Suprapubic skin (tissue), 4 donors: ENCODE measurements at places on chromosomes 1 and 21. TPM values are rescaled to one million over a fixed set of nuclear protein-coding genes. Genes with fewer than 3 reads are reported as not detected.

Gene TAS1R1
- 0.45 TPM for total RNA-seq

Gene DCST2
- 15.5 TPM for total RNA-seq

Gene HSD3B2
- not detected for total RNA-seq

Gene GPATCH4
- 20.4 TPM for total RNA-seq

Gene FCGR3A
- total RNA-seq, result 1.1 TPM

Gene TMEM269
- 0.11 TPM for total RNA-seq

Gene OR1C1
- total RNA-seq, result not detected

Gene AIRE
- total RNA-seq, result not detected

DNA sequence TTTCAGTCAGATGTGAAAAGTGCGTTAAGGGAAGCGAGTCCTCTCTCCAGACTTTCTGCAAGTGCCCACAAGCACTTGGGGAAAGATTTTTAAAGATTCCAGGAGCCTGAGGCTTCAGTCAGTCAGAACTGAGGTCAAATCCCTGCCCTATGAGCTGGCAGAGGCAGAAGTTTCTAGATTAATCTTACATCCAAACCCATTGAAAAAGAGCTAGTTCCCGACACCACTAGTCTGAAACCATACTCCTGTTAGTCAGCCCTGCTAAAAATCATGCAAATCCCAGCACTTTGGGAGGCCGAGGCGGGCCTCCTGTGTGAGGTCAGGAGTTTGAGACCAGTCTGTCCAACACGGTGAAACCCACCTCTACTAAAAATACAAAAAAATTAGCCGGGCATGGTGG lies 21.0 kb downstream of the RSPH1 start:
- H3K27ac ChIP-seq, result no peak overlapping the region
- H3K4me1 ChIP-seq, result peaks cover 16% of the 10 kb centered on the region
- no peak for DNase-seq
- H3K27me3 ChIP-seq, result no peaks in the 10 kb centered on the region
- H3K36me3 ChIP-seq, result no peaks in the 10 kb centered on the region

- no peaks in the 10 kb centered on the region for H3K27me3 ChIP-seq
- peak; percentile 76 for DNase-seq
- no peaks in the 10 kb centered on the region for H3K4me1 ChIP-seq
- H3K36me3 ChIP-seq, result no peaks in the 10 kb centered on the region
- no peak overlapping the region for H3K4me3 ChIP-seq
Measured at GRCh38 chr1:160830321-160831153, 32.1 kb downstream of the CD244 start.

- H3K4me1 ChIP-seq, result peaks cover 48% of the 10 kb centered on the region
- no peaks in the 10 kb centered on the region for H3K27me3 ChIP-seq
- H3K36me3 ChIP-seq, result no peaks in the 10 kb centered on the region
Measured at GRCh38 chr1:23483321-23484252, at the start of gene ASAP3. Gene ASAP3 (minus strand): TSS chr1:23484179. CDS start chr1:23484133, 46 bp downstream.

GRCh38 chr21:29080454-29080941 lies 7.0 kb upstream of the CCT8 start:
- H3K36me3 ChIP-seq, result no peaks in the 10 kb centered on the region
- no peak overlapping the region for H3K4me3 ChIP-seq
- no peak for DNase-seq
- no peaks in the 10 kb centered on the region for H3K4me1 ChIP-seq

- DNase-seq, result no peak
- no peak overlapping the region for H3K27ac ChIP-seq
- no peaks in the 10 kb centered on the region for H3K27me3 ChIP-seq
- no peaks in the 10 kb centered on the region for H3K4me1 ChIP-seq
Measured at GRCh38 chr1:171172471-171172870, 12.6 kb upstream of the FMO2 start.

- H3K36me3 ChIP-seq, result peaks cover 17% of the 10 kb centered on the region
- H3K4me1 ChIP-seq, result peaks cover 67% of the 10 kb centered on the region
- no peak overlapping the region for H3K4me3 ChIP-seq
- peak overlapping the region; percentile 75 for H3K27ac ChIP-seq
- H3K27me3 ChIP-seq, result no peaks in the 10 kb centered on the region
Measured at GRCh38 chr1:27536767-27537166, 46.8 kb upstream of the WASF2 start.

DNA sequence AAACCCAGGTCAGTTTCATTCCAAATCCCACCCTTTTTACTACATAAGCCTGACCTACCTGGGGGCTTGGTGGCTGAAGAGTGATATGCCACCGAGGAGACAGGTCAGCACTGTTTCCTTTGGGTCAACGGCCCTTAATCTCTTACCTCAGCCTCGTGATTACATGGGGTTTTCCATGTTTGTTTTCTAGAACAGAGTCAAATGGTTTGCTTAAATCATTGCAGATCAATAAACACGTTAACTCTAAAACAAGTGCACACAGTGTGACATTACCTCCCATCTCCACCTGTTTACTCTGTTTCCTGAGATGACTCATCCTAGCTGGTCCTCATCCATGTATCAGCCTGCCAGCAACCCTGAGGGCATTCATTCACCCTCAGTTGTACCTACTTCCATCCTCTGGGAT lies 40.8 kb upstream of the TP53BP2 start:
- H3K27me3 ChIP-seq, result no peaks in the 10 kb centered on the region
- H3K36me3 ChIP-seq, result no peaks in the 10 kb centered on the region
- no peak for DNase-seq
- H3K4me3 ChIP-seq, result no peak overlapping the region

DNA sequence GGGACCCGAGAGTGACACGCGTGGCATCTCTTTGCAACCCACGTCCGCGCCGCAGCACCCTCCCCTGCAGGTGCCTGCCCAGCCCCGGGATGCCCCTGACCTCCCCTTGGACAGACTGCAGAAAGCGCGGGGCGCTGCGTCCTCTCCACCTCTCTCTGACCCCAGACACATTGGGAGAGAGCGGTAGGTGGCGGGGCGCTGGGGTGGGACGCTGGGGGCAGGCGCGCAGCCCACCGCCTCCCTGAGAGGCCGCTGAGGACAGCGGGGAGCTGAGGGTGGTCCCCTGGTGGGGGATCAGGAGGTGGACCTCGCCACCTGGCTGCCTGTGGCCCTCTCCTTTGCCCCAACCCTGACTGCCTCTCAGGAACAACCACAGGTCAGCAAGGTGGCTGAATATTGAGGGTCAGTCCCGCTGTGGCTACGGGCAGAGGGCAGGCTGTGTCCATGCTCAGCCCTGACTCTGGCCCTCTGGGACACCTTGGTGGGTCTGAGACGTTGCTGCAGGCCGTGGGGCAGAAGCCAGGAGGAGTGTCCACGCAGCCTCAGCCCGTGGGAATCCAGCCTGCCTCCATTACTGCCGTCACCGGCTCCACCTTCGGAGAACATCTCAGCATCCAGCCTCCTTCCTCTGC lies 761 bp upstream of the UBE2J2 start:
- DNase-seq, result no peak
- H3K36me3 ChIP-seq, result no peaks in the 10 kb centered on the region
- H3K27ac ChIP-seq, result peak overlapping the region; percentile 85
- peaks cover 44% of the 10 kb centered on the region for H3K4me1 ChIP-seq

DNA sequence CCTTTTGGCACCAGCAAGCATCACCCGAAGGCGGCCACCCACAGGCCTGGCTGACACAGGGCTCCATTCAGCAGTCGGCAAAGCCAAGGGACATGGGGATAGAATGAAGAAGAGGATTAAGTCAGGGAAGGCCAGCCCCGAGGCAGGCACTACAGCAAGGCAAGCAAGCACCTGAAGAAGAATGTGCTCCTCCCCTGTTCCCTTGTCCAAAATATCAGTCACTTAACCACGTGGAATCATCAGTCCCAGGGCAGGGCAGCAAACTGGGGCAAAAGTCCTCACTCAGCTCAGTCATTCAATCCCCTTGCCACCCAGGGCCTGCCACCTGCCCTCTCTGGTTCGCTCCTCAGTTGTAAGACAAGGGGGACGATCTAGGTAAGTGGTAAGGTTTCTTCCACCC lies 9.3 kb downstream of the KANK4 start:
- no peak for DNase-seq
- H3K4me1 ChIP-seq, result peaks cover 4% of the 10 kb centered on the region
- H3K27ac ChIP-seq, result no peak overlapping the region
- H3K27me3 ChIP-seq, result peaks cover under 1% of the 10 kb centered on the region

DNA sequence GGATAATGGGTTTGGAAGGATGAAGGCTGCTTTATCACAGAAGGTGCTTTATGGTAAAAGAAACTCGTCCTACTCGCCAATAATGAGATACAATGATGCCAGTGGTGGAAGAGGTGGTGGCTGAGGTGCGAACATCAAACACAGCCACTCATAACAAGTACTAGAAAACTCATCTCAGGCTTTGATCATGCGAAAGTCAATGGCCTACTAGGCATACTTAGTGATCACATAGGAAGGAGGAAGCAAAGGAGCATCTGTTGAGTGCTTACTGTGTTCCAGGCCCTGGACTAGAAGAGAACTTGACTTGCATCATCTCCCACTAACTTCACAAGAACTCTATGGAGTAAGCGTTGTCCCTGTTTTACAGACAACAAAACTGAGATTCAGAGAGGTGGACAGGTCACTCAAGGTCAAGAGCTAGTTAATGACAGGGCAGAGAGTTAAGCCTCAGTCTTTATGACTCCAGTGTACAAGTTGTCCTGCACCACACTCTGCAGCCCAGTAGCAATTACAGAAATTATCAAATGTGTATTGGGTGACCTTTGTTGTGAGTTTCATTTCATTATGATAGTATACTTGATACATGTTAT lies 33.6 kb downstream of the RUNX1 start:
- no peak for DNase-seq
- no peaks in the 10 kb centered on the region for H3K36me3 ChIP-seq
- no peak overlapping the region for H3K4me3 ChIP-seq
- no peak overlapping the region for H3K27ac ChIP-seq
- H3K4me1 ChIP-seq, result no peaks in the 10 kb centered on the region
- no peaks in the 10 kb centered on the region for H3K27me3 ChIP-seq

GRCh38 chr21:35476621-35477395 lies 427.7 kb upstream of the RUNX1 start:
- no peaks in the 10 kb centered on the region for H3K4me1 ChIP-seq
- H3K27ac ChIP-seq, result no peak overlapping the region
- no peak overlapping the region for H3K4me3 ChIP-seq
- peaks cover 5% of the 10 kb centered on the region for H3K27me3 ChIP-seq
- DNase-seq, result no peak
- no peaks in the 10 kb centered on the region for H3K36me3 ChIP-seq

- no peaks in the 10 kb centered on the region for H3K36me3 ChIP-seq
- no peak for DNase-seq
- no peak overlapping the region for H3K4me3 ChIP-seq
- H3K4me1 ChIP-seq, result peaks cover 29% of the 10 kb centered on the region
- H3K27ac ChIP-seq, result no peak overlapping the region
Measured at GRCh38 chr1:100131623-100132022, 1.1 kb downstream of the SASS6 start.

GRCh38 chr1:17576519-17576853 lies 37.0 kb downstream of the ARHGEF10L start:
- no peak for DNase-seq
- peaks cover 45% of the 10 kb centered on the region for H3K4me1 ChIP-seq
- no peaks in the 10 kb centered on the region for H3K27me3 ChIP-seq
- H3K4me3 ChIP-seq, result no peak overlapping the region
- H3K36me3 ChIP-seq, result no peaks in the 10 kb centered on the region
- H3K27ac ChIP-seq, result no peak overlapping the region
